SK-N-MC (cell line): ENCODE measurements at places on chromosomes 16 and 17.

GRCh38 chr17:43915559-43915958 lies 8.2 kb upstream of the MPP2 start:
- DNase-seq, result no peak

GRCh38 chr17:41387670-41388069 lies 5.6 kb upstream of the KRT34 start:
- DNase-seq, result no peak

- DNase-seq, result no peak
These were observed 23.0 kb upstream of the ZNF750 start for GRCh38 chr17:82862737-82863382.

- no peak for DNase-seq
These were observed 46.6 kb upstream of the WSB1 start for GRCh38 chr17:27247071-27247957.

- no peak for DNase-seq
These were observed 88.6 kb downstream of the RPTOR start for GRCh38 chr17:80633207-80633606.

GRCh38 chr17:38425744-38426143 lies 2.5 kb upstream of the ARHGAP23 start:
- no peak for DNase-seq

DNA sequence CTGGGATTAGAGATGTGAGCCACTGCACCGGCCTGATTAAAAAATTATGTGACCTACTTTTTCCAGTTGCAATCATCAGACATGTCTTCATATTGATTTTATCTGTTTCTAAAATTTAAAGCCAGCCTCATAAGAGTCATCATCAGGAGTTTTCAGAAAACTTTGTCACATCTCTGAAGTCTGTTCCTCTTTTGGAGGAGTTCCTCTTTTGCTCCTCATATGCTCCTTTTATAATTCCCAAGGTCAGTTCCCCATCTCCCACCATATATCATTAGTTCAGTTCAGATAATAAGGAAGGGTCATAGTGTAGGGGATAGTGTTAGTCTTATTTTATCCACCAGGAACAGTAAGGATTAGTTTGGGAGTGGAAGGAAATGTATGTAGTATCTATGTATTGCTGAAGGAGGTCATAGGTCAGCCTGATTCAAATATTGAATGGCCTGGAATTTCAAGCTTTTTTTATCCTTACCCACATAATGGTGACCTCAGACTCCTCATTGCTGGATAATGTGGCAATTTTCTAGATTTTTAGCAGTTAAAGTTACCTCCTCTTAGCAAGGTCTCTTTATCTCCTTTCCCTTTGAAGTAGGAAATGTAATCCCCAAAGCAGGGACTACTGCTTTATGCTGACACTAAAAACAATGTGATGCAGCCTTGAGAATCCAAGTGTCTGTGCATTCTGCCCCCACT lies 13.8 kb upstream of the DUSP14 start:
- no peak for DNase-seq

DNA sequence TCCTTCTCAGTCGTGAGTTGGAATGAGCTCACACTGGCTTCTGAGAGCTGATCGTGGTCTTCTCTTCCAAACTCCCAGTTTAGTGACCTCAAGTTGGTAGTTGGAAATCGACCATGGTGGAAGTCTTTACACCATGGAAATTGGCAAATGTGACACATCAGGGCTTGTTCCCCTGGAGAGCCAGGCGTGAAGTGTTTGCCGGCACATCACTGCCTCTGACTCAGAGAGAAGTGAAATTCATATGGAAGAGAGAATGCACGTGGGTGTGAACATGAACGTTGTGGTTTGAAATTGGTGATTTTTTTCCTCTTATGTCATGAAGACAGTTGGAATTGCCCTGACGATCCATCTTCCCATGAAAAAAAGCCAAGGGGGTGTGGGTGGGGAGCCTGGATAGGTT lies 47.4 kb downstream of the AXIN2 start:
- DNase-seq, result no peak

- DNase-seq, result no peak
These were observed 36.1 kb downstream of the SNX11 start for GRCh38 chr17:48143629-48144028.

DNA sequence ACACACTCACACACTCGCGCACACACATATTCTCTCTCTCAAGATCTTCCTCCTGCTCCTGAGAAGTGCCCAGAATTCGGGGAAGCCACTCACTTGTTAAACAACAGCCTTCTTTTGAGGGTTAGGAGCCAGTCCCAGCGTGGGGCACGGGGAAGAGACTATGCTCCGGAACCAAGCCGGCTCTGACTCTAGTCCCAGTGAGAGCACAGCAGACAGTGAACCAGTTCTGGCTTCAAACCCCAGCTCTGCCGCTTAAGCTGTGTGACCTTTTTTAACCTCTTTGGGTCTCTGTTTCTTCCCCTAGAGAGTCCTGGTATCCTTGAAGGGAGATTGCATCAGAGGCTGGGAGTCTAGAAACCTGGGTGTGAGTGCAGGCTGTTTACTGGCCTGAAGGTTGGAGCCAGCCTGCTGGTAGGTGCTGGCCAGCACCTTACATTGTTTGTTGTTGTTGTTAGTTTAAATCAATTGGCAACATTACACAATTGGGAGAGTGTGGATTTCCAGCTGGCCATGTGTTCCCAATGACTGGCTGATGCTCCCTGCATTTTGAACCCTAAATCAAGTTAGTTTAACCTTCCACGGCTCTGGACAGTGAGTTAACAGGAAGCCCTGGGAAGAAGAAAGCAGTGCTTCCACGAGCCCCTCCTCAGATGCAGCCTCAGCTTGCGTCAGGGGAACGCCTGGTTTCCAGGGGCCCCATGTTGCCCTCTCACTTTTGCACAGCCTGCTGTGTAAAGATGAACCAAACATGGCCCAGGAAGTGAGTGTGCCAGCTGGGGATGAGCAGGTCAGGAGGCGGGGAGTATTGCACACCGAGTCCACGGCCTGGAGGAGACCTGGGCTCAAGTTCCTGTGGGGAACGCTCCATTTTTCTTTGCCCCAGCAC lies 71.5 kb downstream of the GAS7 start:
- DNase-seq, result no peak

- DNase-seq, result no peak
These were observed 5.4 kb downstream of the CD2BP2 start for GRCh38 chr16:30349675-30350074.
